Left forelimb (tissue), 1 donor: ENCODE measurements at places on chromosomes 3 and 15.

DNA sequence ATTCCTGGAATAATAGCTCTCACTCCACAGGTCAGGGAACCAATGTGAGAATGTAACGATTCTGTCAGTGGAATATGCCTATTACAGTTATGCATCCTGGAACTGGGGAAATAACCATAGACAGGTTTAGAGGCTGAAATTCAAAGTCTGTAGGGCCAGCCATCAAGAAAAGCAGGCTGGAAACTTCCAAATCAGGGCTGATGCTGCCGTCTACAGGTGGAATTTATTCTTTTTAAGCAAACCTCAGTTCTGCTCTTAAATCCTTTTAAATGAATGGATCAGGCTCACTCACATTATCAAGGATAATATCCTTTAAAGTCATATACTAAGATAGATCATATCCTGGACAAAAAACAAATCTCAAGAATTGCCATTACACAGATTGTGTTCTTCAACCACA is 699.8 kb downstream of the NR2F2 start:
- DNase-seq: no peak

DNA sequence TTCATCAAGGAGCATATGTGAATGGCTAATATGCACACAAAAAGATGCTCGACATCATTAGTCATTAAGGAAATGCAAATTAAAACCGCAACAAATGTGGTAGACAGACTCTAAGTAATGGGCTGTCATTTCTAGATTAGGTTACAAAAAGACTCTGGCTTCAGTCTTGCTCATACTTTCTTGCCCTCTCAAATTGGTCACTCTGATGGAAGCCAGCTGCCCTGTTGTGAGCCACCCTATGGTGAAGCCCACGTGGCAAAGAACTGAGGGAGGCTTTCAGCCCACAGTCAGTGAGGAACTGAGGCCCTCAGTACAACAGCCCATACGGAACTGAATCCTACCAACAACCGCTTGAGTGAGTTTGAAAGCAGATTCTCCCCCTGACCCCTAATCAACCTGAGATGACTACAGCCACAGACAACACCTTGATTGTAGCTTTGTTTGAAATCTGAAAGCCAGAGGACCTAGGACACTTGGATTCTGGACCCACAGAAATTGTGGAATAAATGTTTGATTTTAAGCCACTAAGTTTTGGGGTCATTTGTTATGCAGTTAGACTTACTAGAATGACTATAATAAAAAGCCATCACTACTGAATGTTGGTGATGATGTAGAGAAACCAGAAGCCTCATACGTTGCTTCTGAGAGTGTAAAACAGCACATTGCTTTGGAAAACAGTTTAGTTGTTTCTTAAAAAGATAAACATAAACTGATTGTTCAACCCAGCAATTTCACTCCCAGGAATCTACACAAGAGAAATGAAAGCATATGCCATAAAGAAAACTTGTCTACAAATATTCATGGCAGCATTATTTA is 45.7 kb downstream of the EHHADH start:
- DNase-seq: no peak

DNA sequence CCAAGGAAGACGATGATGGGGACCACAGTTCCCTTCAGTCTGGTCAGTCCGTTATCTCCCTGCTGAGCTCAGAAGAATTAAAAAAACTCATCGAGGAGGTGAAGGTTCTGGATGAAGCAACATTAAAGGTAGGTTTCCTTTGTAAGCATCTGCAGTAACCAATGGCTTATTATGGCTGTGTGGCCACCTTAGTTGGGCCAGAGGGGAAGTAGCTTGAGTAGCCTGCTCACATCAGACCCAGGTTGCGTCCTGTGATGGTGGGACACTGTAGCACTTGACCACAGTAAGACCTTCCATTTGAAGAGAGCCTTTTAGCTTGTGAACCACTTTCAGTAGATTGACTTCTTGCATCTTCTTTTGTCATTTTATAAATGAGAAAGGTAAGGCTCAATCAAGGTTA is 22.6 kb downstream of the STARD5 start:
- DNase-seq: peak; percentile 14

DNA sequence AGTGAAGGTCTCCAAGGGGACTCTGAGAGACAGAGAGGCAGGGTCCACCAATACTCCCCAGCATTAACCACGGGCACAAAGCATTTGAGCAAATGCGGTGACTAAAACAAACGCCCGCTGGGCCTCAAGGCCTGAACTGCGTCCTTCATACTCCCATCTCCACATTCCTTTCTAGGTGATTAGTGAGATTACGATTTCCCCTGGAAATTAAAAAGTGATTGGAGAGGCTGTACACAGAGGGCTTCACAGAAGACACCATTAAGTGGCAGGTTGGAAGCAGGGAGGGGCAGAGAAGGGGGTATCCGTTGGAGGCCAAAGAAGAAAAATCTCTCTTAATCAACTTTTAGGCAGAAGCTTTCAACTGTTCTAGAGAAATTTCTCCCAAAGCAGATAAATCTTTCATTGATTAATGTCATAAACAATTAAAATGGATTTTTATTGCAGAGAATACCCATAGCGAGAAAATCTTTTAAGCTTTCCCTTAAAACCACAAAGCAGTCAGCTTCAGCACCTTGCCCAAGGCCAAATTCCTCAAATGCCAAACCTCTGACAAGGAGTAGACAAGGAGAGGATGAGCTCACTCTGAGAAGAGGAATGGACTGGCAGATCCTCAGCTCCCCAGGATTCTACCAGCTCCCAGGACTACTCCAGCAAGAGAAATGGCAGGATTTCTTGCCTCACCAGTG is 38.2 kb downstream of the MB21D2 start:
- DNase-seq: no peak

DNA sequence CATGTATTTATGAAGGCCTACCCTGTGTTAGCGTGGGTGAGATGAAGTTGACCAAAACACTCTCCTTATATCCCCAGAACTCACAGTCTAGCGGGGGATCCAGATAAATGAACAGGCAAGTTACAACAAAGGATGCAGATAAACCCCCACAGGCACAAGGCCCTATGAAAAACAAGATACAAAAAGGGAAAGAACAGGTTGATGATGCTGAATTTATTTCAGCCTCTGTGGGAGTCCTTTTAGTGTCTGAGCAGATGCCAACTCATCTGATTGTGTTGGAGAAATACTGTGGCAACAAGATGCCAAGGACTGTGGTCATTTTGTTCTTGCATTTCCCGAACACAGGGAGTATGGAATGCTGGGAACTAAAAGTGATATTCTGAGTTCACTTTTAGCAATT is 300.0 kb downstream of the CHST2 start:
- DNase-seq: no peak

- DNase-seq: no peak
Measured at GRCh38 chr3:14446988-14447570, 44.7 kb downstream of the SLC6A6 start.

DNA sequence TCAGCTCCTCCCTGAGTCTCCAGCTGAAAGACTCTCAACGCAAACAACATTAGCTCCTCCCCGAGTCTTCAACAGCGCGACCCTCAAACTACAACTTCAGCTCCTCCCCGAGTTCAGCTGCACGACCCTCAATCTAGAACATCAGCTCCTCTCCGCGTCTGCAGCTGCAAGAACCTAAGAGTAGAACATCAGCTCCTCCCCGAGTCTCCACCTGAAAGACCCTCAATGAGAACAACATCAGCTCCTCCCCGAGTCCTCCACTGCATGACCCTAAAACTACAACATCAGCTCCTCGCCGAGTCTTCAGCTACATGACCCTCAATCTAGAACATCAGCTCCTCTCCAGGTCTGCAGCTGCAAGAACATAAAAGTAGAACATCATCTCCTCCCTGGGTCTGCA is 78.3 kb downstream of the TFRC start:
- DNase-seq: no peak

GRCh38 chr15:78616506-78616905 is 4.3 kb downstream of the CHRNA3 start:
- no peak for DNase-seq

- peak; percentile 68 for DNase-seq
Measured at GRCh38 chr3:18443665-18444594, 18.8 kb upstream of the SATB1 start.

DNA sequence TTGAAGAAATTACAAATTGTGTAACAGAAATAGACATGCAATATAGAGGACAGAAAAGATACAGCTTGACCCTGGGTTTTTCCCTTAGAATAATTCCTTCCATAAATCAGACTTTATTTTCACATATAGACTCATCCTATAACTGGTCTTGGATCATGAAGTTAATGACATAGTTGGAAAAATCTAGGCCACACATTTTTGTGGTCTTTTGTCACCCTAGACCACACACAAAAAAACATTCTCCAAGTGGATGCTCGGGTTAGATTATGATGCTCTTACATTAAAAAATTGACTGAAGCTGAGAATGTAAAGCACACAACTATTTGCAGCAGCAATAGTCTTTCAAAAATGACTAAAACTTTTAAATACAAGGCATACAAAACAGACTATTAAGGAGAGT is 7.5 kb upstream of the PLA2G4D start:
- DNase-seq: no peak

- no peak for DNase-seq
Measured at GRCh38 chr15:78103406-78104118, 11.2 kb downstream of the SH2D7 start.

DNA sequence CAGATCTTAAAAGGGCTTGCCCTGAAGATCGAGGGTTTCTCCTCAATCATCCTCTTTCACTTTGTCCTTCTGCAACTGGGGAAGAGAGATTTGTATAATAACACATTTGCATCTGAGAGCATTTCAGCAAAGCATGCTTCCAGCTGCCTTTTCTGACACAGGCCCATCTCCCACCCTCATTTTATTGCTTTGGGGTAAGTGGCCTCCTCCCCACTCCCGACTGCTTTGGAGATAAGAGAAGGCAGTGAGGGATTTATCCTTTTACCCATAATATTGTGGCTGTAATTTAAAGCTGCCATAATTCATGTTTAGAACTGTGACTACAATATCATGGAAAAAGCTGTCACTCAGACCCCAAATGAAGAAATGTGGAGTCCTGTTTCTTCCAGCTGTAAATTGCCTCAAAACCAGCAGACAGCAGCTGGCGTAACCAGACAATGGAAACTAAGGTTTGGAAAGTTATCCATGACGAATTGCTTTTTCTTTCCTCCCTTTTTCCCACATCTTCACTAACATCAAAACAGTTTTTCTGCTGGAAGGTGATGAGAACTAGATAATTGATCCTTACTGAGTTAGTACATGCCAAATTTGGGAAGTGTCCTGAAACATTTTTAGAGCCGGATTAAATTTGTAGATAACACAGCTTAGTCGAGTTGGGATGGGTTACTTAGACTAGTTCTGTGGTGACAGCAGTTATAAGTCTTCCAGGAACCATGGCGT is 104.2 kb upstream of the PFN2 start:
- no peak for DNase-seq

- DNase-seq: no peak
Measured at GRCh38 chr15:66456211-66456610, 41.4 kb downstream of the SNAPC5 start.

GRCh38 chr3:49017229-49017970 is 980 bp downstream of the DALRD3 start:
- no peak for DNase-seq

GRCh38 chr15:58521293-58521991 is 89.7 kb downstream of the LIPC start:
- DNase-seq: no peak

DNA sequence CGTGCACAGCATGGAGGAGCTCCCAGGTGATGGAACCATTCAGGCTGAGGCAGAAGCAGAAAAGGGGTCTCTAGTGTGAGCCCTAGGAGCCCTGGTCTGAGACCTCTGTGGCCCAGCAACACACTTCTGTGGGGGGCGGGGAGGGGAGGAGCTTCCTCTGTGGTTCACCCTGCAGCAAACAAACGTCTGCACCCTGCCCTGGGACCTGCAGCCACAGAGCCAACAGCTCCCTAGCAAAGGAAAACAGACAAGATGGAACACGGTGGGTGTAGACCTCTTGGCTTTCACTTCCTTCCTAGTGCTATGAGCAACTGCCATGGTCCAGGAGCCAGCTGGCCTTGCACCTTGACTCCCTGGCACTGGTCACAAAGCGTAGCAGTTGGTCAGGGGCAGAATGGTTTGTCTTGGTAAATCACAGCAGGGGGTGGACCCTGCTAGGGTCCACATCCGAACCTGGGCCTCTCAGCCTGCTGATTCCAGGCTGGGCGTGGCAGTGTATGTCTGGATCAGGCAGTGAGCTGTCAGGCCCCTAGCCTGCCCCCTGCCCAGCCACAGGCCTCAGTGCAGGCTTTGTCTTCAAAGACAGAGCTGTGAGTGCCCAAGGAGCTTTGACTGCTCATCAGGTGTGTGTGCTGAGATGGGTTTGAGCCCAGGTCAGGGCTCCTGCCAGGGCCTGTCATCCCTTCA is 6.7 kb downstream of the AMIGO3 start:
- peak; percentile 56 for DNase-seq

DNA sequence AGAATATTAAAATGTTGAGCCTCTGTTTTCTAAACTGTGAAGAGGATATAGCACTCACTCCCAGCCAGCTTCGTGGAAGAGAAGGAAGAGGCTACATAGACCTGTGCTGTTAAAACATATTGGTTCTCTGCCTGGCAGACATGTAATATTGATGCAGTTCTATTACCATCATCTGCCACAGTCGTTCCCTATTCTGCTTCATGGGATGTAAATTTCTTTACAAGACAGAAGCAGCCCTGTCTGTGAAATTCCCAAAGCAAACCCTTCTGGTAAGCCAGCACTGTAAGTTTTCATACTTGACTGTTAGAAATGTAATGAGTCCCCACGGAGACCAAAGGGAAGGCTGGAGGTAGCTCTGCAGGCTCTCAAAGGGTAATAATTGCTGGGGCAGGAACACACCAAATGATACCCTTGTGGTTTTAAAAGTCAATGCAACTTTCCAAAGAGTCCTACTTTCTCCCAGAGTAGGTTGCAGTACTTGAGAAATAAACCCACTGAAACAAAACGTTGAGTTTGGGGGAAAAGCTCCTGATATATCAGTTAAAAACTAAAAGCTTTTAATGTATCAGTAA is 129.9 kb upstream of the HES1 start:
- DNase-seq: no peak

DNA sequence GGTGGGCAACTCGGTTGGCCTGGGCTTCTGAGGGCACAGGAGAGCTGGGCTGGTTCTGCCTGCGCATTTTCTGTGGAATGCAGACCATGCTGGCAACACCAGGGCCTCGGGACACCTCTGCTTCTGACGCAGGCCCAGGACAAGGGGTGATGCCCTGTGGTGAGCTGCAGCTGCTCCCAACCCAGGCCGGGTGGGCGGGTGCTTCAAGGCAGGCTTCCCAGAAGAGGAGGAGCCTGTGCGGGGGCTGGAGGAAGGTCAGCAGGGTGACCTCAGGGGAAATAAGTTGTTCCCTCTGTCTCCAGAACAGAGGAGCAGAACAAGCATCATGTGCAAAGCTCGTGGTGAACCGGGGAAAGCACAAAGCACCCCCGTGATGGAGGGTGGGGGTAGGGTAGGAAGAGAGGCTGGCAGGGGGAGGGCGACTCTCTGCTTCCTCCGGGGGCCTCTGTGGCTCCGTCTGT is 11.0 kb upstream of the PLXNA1 start:
- DNase-seq: no peak

DNA sequence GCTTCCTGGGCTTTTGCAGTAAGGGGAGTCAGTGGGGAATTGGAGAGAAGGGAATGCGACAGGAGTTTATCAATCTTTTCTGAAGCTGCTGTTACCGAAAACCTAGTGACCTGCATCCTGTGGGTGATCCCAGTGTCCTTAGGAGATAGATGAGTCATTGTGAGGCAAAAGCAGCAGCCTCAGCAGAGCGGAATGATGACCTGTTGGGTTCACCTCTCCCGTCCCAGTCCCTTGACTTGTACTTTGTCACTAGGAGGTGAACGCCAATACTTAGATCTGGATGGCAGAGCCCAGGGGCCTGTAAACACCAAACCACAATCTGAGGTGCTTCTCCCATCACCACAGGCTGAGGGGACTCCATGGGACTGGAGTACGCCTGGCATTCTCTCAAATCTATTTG is 17.9 kb downstream of the CDAN1 start:
- DNase-seq: no peak

GRCh38 chr3:69699183-69699582 is 40.1 kb upstream of the MITF start:
- no peak for DNase-seq
